ENCODE measurements at places on chromosomes 4 and X. TPM values are rescaled to one million over a fixed set of nuclear protein-coding genes. Genes with fewer than 3 reads are reported as not detected.

DNA sequence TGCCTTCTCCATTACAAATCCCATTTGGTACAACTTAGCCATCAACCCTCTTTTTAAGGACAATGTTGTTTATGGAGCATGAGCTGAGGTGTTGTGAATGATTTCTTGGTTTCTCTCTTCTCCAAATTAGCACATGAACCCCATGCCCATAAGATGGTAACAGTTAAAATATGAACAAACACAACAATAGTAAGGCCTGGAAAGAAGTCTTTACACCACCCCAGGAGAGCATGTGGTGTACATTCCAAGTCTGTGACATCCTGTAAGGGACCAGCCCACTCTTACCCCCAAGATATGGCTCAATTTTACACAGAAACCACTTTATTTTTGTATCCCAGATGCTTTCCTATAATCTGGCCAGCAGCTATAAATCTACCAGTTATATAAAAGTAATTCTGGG, 226.1 kb downstream of the COX18 start:
- DNase-seq: no peak

Gene IL13RA2
- not detected for polyA plus RNA-seq

DNA sequence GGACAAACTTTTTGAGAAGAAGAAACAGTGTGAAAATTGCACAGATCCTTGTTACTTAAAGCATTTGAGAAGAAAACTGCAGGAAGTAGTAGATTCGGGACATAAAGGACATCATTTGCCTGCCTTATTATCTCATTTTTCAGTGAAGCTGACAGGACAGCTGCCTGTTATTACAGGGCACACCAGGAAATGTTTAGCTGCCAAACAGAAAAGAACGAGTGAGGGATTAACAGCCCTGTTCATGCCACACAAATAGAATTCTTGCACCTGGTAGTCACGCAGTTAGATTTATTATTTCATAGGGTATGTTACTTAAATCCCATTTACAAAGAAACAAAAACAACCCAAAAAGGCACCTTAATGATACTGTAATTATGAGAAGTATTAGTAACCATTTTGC, 100.6 kb downstream of the CHIC2 start:
- DNase-seq: no peak

DNA sequence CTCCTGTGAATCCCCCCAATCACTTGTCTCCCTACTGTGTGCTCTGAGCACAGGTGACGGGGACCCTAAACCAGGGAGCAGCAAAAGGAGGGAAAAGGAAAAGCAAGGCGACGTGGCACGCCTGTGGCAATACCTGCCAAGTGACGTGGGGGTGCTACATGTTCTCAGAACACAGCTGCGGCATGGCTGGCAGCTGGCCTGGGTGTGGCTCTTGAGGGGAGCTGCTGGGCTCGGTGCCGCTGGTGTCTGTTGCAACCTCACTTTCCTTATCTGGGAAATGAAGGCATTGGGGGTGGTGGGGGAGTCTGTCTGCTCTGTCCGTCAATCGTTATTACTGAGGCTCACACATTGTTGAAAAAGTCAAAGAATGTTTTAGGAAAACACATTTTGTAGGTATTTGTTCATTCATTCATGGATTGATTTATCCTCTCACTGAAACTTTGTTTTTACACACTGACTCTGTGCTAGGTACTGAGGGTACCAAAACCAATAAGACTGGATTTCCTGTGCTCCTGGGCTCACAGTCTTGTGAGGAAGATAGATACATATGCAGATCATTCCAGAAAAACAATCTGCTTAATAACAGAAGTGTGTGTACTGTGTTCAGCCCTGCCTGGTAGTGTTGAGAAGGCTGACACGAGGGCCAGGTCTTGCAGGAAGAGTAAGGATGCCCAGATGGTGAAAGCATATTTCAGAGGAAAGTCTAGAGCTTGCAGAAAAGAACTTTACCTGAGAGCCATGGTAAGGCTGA, 217.6 kb downstream of the PTTG2 start:
- peak; percentile 30 for DNase-seq

GRCh38 chr4:24000470-24000831, 110.6 kb upstream of the PPARGC1A start:
- no peak for DNase-seq

- DNase-seq: no peak
Measured at GRCh38 chr4:95522682-95523530, 25.9 kb downstream of the UNC5C start.
